ENCODE measurements at places on chromosomes 11 and 22.

DNA sequence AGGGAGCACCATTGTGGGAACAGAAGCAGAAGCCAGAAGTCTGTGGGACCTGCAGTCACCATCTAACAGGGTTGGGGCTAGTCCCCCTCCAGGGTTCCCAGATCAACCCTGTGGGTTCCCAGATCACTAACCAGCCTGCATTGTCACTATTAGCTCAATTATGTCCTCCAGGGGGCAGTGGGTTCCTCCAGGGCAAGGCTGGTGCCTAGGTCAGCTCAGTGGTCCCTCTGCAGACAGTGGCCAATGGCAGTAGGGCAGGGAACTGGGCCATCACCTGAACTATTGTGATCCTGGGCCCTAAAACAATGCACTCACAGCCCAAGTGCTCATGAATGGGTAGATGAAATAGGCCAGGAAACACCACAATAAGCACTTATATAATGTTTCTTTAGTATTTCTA lies 18.8 kb upstream of the PRSS23 start:
- DNase-seq: no peak

DNA sequence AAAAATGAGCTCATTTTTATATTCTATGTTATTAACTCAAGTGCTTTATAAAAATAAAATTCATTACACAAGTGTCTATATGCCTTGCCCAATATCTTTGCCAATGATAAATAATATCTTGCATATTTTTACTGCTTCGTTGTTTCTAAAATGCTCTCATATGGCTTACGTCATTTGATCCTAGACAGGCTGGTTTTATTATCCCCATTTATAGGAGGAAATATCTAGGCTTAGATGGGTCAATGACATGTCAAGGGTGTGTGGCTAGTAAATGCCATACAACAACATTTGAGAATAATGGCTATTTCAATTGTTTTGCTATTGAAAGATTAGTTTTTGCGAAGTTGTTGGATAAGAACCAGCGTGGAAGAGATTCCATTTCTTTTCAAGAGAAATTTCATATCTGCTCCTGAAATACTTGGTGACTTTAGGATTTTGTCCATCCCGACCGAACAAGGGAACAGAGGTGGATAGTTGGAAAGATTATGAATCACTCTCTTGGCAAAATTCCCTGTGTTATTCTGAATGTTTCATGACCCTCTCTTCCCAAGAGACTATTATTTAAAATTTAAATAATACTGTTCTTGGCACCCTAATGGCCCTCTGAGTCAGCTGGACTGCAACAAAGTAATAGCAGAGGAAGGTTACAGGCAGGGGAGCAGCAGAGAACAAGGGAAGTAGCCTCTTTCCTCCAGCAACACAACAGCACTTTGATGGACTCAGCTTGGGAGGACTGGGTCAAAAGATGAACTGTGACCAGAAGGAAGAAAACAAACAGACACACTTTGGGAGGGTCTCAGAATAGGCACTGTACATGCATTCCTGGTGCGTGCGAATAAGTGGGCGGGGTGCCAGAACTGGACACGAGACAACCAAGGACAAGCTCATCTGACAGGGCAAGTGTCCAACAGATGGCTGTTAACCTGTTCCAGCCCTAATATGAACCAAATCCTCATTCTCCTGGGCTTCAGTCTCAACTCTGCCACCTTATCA lies 94.5 kb downstream of the ME3 start:
- DNase-seq: no peak

DNA sequence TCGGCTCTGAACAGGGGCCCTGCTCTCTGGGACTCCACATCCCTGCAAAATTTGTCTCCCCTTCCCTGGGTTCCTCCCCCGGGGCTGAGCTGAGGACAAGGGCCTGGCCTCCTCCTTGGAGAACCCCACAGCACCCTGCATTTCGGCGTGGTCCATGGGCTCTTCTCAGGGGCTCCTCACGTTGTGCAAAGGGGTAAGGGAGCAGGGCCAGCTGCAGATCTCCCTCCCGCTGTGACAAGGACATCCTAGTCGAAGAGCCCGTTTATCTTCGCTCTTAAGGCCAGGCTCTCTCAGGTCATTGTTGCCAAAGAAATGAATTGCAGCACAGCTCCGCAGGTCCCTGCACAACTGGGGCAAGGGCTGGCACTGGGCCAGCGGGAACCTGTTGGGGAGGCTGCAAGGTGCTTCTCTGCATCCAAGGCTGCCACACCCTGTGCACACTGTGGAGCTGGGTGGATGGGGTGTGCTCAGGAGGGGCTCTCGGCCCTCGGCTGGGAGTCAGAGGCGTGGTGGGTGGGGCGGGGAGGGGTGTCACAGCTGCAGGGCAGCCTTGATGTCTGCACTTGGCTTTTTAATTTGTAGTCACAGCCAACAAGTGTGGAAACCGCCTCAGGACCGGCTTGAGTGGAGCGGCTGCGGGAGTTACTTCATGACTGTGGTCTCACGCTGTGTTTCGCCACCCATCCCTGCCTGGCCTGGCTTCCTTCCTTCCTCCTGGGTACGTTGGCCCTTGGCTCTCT lies 26.6 kb upstream of the SEPTIN5 start:
- no peak for DNase-seq

- DNase-seq: no peak
These were observed 20.9 kb downstream of the PARVG start for GRCh38 chr22:44201665-44202064.

- DNase-seq: no peak
These were observed 45.0 kb downstream of the SMCO4 start for GRCh38 chr11:93498161-93498560.

GRCh38 chr22:22684580-22685561 lies 40.5 kb downstream of the GGTLC2 start:
- DNase-seq: no peak

- no peak for DNase-seq
These were observed 6.4 kb upstream of the LZTR1 start for GRCh38 chr22:20975541-20976290.

GRCh38 chr11:35045236-35045820 lies 93.6 kb upstream of the CD44 start:
- DNase-seq: no peak

GRCh38 chr11:78061088-78061920 lies 2.4 kb upstream of the THRSP start:
- DNase-seq: no peak

- no peak for DNase-seq
These were observed 12.7 kb downstream of the MAP6 start for GRCh38 chr11:75656044-75656727.

GRCh38 chr11:37896016-37896415 lies 1298.0 kb upstream of the RAG2 start:
- no peak for DNase-seq

DNA sequence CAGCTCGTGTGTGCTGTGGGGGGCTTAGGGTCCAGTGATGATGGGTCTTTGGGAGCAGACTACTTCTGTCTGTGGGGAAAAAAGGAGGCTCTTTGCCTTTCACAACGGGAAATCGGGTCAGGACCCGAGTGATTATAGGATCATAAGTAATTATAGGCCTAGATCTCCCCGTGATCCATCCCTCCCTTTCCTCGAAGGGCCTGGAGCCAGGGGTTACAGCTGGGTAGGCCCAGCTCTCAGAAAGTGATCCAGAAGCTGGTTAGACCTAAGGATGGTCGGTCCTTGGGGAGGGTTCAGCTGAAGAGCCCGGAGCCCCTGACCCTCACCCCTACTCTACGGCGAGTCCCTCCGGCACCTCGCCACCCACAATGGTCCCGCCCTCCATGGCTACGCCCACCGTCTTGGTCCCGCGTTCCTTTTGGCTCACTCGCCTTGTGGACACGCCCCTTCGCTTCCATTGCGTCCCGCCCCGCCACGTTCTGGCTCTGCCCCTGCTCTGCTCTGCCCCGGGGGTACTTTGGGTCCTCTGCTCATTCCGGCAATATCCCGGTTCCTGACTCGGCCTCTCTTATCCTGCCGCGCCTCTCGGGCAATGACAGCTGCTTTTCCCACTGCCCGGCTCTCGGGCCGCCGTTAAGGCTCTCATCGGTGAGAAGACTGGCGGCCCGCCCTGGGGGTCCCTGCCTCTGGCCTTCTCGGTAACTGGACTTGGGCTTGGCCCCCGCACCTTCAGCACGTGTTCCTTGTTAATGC lies 5.0 kb downstream of the IGSF22 start:
- DNase-seq: peak; percentile 78

DNA sequence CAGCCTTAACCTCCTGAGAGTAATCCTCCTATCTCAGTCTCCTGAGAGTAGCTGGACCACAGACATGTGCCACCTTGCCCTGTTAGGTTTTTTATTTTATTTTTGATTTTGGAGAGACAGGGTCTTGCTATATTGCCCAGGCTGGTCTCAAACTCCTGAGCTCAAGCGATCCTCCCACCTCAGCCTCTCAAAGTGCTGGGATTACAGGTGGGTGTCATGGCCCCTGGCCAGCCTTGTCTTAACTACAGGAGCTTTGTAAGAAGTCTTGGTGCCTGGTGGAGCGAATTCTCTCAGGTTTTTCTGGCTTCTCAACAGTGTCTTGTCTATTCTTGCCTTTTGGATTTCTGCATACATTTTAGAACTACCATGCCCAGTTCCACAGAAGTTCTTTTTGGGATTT lies 546.4 kb downstream of the TBC1D22A start:
- no peak for DNase-seq

- no peak for DNase-seq
These were observed 50.3 kb downstream of the CADM1 start for GRCh38 chr11:115453693-115454490.

- no peak for DNase-seq
These were observed 9.7 kb downstream of the MRGPRF start for GRCh38 chr11:69003301-69003865.

DNA sequence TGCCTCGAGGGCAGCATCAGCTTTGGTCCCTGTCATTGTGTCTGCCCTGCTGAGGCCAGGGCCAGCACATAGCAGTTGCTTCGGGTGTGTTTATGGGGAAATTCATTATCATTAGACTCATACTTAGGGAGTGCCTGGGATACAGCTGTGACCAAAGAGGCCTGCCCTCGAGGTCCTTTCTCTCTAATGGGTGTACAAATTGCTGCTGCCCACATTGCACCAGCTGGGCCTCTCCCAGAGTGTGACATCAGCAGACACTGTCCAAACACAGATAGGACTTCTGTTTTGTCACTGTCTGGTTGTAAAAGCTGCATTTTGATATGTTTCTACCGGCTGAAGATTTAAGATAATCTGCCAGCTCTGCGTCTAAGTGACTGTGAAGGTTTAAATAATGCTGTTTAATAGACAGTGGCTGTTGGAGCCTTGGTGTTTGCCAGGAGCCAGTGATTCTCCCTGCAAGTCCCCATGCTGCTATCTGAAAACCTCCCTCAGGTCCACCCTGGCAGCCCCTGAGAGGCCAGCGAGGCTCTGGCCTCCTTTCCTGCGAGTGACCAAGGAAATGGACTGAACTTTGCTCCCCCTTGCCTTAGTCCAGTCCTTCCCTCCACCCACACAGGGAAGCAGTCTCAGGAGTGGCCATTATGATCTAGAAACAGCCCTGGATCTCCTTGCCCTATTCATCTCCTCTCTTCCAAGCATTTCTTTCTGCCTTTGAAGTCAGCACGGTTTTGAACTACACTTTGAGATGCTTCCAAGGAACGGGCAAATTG lies 505.2 kb downstream of the TBC1D22A start:
- no peak for DNase-seq

DNA sequence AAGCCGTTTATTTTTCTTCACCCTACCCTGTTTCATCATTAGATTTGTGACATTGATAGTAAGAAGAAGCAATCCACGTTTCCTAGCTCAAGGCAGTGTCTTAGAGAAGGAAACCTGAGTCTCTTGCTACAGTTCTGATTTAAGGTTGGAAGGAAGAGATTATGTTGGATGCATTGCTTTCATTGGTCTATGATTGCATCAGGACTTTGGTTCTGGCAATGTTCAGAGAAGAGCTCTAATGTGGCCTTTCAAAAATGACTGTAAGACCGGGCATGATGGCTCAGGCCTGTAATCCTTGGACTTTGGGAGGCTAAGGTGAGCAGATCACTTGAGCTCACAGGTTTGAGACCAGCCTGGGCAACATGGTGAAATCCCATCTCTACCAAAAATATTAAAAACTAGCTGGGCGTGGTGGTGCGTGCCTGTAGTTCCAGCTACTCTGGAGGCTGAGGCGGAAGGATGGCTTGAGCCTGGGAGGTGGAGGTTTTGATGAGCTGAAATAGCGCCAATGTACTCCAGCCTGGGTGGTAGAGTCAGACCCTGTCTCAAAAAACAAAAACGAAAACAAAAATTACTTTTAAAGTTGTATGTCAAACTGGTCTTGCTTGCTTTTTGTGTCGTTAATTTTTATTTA lies 4.1 kb downstream of the NUCB2 start:
- no peak for DNase-seq

GRCh38 chr11:61293867-61294716 lies 1.0 kb downstream of the VWCE start:
- DNase-seq: peak; percentile 43

- no peak for DNase-seq
These were observed 119.1 kb upstream of the MTNR1B start for GRCh38 chr11:92850296-92850826.

DNA sequence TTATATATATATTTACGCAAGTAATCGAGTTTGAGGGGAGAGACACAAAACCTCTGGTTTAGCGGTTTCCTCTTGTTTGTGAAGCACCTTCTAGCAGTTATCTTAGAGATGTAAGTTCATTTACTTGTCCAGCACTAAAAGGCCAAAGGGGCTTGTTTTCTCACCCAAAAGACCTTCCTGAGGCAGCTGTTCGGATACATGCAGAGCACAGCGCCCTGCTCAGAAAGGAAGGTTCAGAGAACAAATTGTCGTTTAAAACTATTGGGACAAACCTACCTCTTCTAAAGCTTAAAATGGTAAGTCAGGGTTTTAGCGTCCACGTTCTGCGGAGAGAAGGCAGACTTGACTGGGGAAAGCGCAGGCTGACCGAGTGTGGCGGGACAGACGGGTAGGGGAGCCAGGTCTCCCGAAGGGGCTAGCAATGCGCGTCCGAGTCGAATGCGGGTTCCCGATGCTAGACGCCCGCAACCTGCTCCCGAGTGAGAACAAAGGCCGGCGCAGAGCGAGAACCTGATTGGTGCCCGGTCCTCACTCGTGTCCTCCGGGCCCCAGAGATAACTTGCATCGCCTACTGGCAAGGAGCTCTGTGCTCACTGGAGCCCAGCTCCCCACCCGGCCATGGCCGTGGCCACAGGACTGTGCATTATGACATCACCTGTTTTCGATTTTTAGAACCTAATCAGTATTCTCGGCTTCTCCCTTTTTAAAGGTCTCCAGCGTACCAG lies 1.0 kb upstream of the SESN3 start:
- DNase-seq: peak; percentile 44

DNA sequence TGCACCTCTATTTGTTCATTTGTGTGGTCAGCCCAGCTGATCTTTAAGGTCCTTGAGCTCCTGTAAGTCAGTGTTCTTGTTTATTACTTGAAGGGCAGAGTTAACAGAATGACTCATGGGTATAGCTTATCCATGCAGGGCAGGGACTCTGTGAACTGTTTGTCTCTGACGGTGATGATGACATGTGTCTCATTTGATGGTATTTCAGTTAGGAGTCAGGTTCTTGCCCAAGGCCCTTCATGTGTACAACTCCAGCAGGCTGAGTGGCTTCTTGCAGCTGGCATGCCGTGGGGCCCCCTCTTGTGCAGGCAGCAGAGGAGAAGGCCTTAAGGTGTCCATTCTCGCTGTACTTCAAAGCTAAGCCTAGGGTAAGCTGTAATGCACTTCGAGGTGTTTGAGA lies 165.1 kb downstream of the DBX1 start:
- DNase-seq: no peak

- DNase-seq: no peak
These were observed 237.5 kb downstream of the MIAT start for GRCh38 chr22:26894766-26895485.

Data from stimulated activated CD8-positive, alpha-beta memory T cell treated with anti-CD3 and anti-CD28 coated beads, Interleukin-4, amount 100 ng/mL, for 24 hours (primary cell).